Activated CD4-positive, alpha-beta T cell treated with anti-CD3 and anti-CD28 coated beads, Interleukin-2, Interleukin-6, amounts not matched to agents 100 ng/mL and 50 ng/mL, durations not matched to agents 16 hours and 8 hours (primary cell): ENCODE measurements at places on chromosomes 12 and 14.

GRCh38 chr14:100713705-100714104, 13.0 kb upstream of the DLK1 start:
- no peak for DNase-seq

DNA sequence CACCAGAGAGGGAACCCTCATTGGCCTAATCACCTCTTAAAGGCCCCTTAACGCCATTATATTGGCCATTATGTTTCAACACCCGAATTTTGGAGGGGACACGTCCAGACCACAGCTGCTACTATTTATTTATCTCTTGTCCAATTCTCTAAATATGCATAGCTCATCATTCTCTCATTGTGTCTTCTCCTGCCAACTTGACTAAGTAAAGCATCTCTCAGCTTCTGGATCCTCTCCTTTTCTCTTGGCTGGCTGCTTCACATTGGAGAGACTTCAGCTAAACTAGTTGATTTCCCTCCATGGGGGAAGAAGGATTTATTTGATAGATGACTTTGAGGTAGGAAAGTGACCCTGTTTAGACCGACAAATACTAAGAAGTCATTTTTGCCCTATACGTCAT, 120.4 kb upstream of the KRR1 start:
- DNase-seq = no peak

GRCh38 chr12:12403264-12404248, 46.7 kb downstream of the BORCS5 start:
- no peak for DNase-seq

- DNase-seq = peak; percentile 21
Measured at GRCh38 chr14:23182372-23183157, 895 bp downstream of the SLC7A8 start.

DNA sequence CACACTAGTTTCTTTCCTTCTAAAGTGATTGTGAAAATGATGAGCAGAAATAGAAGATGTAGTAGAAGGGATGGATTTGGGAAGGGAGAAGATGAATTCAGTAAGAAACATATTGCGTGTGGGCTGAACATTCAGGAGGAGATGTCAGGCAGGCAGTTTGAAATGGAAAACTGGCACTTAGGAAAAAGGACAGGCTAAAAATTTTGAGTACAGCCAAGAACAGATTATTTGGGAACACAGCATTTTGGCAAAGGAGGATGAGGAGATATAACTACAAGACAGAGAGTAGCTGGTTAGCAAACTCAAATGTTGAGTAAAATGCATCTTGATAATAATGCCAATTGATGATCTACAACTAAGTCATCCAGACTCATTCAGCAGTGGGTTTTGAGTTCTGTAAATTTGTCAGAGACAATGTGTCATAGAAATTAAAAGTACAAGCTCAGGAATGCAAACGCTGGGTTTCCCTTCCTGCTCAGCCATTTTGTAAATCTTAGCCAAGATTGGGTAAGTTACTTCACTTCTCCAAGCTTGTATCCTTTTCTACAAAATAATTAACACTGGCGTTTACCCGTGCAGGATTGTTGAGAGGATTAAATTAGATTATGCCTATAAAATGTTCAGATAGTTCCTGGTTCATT, 255.0 kb downstream of the NAV3 start:
- no peak for DNase-seq

DNA sequence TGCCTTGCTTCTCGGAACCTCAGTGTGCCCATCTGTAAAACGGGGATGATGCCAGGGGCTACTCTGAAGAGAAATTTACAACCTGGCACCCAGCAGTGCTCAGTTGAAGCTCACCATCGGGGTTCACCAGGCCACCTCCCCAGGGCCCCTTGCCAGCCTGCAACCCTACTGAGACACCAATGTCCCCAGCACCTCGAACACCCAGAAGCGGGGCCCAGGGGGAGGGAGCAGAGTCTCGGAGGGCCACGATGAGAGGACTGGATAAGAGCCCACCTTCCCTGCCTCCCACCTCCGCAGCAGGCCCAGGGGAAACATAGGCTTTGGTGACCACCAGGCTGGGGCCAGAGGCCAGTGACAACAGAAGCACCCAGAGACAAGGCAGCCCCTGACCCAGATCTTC, 22.4 kb downstream of the NCOR2 start:
- no peak for DNase-seq

DNA sequence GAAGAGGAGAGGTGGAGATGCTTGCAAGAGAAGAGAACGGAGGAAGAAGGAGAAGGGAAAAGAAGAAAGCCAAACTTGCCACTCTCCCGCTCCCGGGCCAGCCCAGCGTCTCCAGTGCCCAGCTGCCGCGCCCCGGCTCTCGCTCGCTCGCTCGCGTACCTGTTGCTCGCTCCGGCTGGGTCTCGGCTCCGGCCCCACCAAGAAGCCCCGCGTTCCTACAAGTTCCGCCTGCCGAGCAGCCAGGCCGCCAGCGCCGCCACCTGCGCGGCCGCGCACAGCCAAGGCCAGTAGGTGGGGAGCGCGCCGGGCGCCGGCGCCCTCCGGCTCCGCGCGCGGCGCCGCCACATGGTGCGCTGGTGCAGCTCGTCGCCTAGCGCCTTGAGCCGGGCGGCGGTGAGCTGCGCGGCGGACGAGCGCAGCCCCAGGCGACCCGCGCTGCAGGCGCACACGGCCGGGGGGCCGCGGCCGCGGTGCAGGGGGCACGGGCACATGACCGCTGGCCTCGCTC, 370 bp downstream of the HRK start:
- DNase-seq = peak; percentile 55
